PC-3 (cell line): ENCODE measurements at places on chromosomes 6 and 20.
A peak's percentile ranks its signal among the peaks of the same experiment; 100 is the strongest.

DNA sequence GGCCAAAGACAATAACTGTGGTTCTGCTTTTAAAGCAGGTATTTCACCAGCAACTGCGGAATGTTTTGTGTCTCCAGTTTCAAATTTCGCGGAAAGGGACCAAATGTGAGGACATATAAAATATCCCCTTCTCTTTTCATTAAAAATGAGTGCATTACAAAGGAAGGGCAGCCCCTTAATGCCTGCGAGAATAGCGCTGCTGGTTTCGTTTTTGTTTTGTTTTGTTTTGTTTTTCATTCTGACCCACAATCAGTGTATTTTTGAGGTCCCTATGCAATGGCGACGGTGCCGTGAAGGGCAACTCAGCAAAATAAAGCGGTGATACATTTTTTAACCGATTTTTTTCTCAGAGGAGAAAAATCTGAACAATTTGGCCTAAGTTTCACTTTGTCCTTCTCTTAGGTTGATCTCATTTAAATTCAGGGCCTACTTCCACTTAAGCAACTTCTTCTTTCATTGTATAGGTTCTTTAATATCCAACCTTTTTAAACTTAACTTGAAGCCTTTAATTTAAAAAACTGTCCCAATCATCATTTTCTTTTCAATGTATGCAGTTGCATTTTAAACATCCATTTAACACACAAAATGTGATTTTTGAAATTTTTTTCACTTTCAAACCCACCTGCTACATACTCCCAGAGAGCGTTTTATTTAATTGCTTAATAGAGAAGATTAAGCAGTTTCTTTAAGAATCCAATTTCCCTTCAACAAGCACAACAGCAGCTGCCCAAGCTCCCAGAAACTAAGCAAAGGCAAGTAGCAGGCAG lies 2.9 kb upstream of the HIVEP2 start:
- DNase-seq: peak; percentile 76

DNA sequence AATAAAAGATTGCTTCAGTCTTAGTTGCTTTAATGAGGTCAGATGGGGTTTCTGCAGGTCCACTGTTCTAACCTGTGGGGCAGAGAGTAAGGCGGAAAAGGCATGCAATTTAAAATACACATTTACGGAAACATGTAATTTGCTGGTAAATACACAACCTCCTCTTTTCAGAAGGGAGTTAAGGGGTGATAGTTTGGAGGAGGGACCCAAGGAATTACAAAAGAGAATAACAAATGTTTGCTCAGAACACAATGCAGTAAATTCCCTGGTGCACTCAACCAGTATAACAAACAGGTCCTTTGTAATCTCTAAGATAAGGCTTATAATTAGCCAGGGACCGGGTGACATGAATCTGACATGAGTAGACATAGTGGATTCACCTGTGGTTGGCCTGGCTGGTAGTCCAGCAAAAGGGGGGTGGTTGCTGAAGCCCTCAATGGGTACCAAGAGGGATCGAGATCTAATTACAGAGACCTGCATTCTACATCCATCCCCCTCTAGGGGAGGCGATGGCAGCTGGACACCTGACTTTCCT lies 295.1 kb downstream of the PHACTR1 start:
- no peak for DNase-seq

DNA sequence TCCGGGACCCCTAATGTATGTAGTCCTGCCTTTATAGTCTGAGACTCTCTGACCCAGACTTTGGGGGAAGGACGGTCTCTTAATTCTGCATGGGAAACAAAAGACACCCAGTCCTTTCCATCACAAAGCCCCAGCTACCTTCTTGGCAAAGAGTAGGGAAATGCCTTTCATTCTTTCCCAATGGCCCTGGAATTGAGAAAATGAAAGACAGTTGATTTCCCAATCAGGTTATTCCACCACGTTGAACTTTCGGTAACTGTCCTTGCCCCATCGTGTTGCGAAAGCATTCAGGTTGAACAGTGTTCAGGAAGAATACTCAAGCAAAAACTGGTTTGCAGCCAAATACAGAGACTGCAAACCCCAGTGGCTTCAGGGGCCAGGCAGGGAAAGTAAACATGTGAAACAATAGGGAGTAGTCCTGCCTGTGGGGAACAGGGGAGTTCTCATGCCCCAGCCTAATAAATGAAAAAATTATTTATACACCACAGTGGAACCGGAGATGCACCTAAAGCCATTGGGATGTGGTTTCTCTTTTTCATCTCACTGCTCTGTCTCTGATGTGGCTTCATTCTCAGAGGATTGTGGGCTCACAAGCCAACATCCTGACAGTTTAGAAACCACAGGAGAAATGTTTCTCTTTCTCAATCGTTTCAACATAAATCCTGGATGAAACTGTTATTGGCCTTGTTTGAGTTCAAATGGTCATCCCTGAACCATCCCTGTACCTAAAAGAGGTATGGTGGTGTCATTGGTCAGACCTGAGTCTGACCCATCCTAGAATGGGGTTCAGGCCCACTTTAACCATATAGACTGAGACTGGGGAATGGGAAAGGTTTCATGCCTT lies 44.2 kb upstream of the SLC9A8 start:
- peak; percentile 99 for DNase-seq

GRCh38 chr6:139091826-139092225 lies 43.1 kb upstream of the HECA start:
- DNase-seq: no peak

- DNase-seq: no peak
Observed at GRCh38 chr6:154535147-154535546, 24.7 kb upstream of the CNKSR3 start.

GRCh38 chr6:149977221-149977620 lies 13.5 kb downstream of the ULBP1 start:
- DNase-seq: no peak

DNA sequence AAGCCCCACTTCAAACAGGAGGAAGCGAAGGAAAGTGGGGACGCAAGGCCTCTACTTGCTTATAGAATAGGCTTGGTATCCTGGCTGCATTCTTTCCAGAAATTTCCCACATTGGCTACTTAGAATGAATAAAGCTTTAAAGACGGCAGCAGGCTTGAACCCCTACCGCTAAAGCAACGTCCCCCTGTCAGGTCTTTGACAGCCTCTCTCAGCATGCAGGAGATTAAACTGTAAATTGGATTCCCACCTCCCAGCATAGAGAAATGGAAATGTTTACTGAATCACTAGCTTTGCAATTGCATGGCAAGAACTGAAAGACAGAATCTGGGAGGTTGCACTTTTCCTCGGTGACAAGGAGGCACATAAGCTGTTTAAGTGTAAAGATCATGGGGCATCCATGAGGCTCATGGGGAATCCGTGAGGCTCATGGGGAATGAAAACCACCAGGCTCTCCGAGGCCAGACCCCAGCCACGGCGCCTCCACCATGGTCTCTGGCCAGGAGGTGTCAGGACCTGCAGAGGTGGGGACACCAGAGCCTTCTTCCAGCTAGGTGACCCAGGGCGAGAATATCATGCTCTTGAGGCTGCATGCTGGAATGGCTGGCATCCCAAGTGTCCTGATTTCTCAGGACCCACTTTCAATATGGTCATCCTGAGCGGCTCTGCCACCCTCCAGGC lies 10.3 kb downstream of the LEMD2 start:
- DNase-seq: no peak

DNA sequence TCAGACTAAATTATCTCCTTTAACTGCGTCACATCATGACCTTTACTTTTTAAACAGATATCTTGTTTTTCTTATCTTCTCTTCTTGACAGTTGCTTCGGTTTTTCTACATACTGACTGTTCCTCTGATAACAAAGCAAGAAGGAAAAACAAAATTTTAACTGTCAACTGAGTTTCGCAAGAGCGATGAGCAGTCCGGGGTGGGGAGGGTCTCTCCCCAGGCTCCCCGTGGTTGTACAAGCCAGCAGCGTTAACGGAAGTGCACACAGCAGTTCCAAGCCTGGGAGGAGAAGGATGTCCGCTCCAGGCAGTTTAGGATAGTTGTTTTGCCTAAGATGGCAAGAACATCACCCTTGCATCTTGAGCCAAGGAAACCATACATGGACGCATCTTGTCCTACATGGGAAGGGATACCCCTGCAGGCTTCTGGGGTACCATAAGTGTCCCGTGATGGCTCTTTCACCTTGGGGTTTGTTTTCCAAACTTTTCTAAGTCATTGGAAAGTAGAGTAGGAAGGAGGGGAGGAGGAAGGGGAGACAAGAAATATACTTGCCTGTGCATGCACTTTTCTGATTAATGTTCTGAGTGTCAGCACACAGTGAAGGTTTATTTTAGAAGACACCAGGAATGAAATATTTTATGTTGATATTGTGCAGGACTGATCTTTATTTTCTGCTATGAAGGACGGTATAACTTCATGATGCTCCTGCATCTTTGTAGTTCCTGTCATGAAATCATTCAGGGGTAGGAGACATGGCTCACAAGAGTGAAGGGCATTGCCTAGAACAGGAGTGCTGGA lies 20.8 kb downstream of the SLC24A3 start:
- DNase-seq: no peak

DNA sequence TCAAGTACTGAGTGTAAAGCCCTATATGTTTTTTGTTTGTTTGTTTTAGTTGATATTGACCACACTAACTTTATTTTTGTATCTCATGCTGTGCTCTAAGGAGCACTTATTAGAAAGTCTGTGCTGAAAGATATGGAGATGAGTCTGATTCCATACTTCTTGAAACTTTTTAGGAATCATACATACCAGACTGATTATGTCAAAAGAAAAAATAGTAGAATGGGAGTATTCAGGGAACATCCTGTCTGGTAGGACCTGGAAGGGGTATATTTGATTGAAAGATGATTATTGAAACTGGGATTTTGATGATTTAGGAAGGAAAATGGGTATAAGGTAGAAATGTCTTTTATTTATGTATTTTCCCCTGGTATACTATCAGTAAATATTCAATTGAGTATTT lies 111.4 kb downstream of the QKI start:
- no peak for DNase-seq

GRCh38 chr20:48782053-48782452 lies 45.7 kb downstream of the PREX1 start:
- DNase-seq: no peak

- no peak for DNase-seq
Observed at GRCh38 chr20:58959652-58960051, 21.4 kb upstream of the NELFCD start.
